ENCODE measurements at places on chromosomes 5 and 9.

DNA sequence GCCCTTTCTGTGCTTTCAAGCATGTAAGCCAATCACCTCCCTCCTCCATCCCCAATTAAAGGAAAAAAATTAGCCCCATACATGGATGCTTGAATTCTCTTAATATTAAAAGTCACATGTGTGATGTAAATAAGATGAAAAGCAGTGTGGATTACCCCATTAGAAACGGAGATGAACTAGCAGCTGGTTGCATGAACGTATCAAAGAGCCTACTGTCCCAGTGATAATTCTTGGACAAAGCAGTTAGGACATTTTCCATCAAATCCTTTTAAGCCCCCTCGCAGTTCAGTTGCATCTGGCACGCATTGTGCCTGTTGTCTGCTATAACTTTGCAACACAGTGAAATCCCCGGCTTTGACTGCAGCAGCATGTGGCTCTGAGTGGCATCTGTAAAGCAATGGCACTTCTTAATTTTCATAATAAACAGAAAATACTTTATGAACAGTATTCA, 285.6 kb downstream of the FBXL7 start:
- DNase-seq, result no peak

- DNase-seq, result no peak
These were observed 48.2 kb downstream of the KIF2A start for GRCh38 chr5:62354028-62354874.

- DNase-seq, result no peak
These were observed 76.4 kb downstream of the PRRT1B start for GRCh38 chr9:131621551-131622358.

- no peak for DNase-seq
These were observed 269.9 kb downstream of the FANCC start for GRCh38 chr9:95047452-95048224.

GRCh38 chr5:71744009-71744790, 25.1 kb downstream of the CARTPT start:
- DNase-seq, result no peak

DNA sequence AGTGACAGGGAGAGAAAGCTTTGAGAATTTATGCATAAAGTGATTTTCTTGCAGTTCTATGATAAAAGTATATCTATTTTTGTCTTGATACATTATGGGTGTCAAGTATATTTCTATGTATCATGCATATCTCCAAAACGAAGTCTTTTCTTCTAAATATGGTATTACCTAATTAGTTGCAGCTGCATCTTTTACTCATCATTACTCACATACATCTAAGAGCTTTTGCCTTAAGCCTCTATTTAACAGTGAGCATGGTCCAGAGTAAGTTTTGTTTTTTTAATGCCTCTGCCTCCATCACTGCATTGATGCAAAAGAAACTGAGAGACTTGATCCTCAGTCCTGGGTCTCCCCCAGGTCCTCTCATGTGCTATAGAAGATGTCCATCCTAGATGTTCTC, 40.0 kb upstream of the SMC5 start:
- DNase-seq, result no peak

DNA sequence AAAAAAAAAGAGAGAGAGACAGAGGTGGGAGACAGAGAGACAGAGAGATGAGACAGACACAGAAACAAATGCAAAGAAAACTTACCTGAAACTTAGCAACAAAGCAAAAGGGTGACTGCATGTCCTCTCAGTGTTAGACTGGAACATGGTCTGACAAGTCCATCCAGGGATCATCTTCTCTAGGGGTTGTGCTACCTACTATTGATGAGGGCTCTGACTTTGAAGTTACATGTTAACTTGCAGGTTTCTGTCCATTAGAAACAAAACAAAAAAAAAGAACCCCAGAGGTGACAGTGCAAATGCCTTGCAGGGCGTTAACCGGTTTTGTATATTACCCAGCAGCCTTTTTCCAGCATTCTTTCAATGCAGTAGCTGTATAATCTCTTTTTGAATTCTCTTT, 13.6 kb upstream of the SPARC start:
- DNase-seq, result no peak
